ENCODE measurements at places on chromosomes 7 and 10.

GRCh38 chr10:1147810-1148209, 91.6 kb downstream of the WDR37 start:
- no peak for DNase-seq

DNA sequence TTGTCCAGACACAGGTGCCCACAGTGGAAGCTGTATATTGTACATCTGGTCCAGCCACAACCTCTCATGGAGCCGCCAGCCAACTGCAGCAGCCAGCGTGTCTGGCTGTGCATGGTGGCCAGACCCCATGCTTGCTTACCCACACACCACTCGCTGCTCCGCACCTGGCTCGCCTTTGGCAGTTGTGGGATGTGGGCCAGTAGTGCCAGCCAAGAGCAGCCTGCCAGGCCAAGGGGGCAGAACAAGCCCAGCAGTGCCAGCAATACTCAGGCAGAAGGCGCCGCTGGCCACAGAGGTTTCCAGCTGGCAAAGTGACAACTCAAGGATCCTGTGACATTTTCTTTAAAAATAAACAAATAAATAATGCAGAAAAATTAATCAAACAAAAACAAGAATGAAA, 11.7 kb upstream of the TMEM243 start:
- DNase-seq: no peak

- peak; percentile 29 for DNase-seq
Observed at GRCh38 chr10:47261121-47261520, 38.9 kb upstream of the GDF10 start.

GRCh38 chr10:72309290-72310240, 35.8 kb downstream of the DDIT4 start:
- DNase-seq: no peak

DNA sequence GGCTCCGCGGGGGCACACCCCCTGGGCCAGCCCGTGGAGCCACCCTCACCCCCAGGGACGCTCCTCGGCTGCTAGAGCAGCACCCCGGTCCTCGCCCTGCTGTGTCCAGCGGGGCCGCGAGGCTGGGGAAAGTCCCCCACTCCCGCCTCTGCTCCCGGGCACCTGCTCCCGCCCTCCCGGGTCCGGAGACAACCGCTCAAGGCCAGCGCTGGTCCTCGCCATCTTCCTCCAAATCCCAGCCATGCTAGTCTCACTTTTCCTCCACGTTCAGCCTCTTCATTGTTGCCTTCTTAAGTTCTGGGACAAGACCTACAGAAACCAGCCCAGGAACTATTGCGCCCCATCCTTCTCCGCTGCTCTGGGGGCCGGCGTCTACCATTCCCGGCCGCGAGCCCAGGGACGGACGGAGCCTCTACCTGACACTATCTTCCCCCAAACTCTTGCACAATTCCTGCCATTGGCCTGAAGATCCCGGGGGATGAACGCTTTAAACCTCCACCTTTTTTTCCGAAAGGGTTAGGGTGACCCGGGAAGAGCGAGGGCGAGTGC, 4.8 kb upstream of the KCP start:
- no peak for DNase-seq

GRCh38 chr10:70974351-70974901, 86.1 kb upstream of the PCBD1 start:
- DNase-seq: no peak

DNA sequence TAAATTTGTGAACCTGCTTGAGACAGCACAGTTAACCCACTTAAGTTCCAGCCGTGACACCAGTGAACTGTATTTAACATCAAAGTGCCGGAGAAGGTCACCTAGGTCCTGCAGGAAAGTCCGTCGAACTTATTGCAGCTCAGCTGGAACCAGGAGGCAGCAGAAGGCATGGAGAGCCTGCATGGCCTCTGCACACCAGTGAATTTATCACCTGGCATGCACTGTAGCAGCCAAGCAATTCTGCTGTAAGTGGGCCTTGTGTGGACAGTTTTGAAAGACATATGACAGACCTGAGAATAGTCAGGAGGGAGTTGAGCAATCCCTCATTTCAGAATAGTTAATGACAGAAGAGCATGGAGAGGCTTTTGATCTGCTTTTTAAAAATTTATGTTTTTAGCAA, 108.8 kb downstream of the PLXDC2 start:
- DNase-seq: no peak

- DNase-seq: no peak
Observed at GRCh38 chr7:112159351-112159750, 46.8 kb downstream of the DOCK4 start.

DNA sequence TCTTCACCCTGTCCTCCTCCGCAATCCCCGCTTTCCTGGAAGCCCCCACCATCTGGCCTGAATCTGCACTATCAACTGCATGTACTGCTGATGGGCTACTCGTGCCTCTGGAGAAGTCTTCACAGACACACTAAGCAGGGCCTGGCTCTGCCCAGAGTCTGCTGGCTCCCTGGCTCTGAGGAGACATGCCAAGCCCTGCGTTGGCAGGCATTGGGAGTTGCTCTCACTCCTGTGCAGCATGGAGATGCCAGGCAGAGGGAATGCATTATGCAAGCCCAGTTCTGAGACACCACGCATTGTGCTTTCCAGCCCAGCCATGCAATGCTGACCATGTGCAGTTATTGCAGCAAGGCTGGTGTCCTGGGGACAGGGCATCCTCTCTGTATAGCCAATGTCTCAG, 314.6 kb downstream of the CXCL12 start:
- DNase-seq: no peak

GRCh38 chr7:92632791-92633190, 42.6 kb upstream of the FAM133B start:
- DNase-seq: no peak

DNA sequence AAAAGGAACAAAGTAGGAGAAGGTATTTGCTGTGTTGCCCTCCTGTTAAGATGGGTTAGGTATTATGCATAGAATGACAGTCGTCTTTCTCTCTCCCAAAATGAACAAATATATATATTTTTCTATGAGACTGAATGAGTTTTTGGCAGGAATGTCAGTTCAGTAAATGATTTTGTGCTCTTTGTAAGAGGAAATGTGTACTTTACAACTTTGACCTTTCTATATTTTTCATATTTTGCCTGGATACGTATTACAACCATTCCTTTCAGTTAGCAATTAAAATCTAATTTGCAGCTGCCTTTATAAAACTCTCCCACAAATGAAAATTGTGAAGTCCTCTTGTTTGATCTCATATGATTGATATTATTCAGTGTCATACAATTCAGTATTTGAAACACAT, 336.6 kb upstream of the MEOX2 start:
- no peak for DNase-seq

DNA sequence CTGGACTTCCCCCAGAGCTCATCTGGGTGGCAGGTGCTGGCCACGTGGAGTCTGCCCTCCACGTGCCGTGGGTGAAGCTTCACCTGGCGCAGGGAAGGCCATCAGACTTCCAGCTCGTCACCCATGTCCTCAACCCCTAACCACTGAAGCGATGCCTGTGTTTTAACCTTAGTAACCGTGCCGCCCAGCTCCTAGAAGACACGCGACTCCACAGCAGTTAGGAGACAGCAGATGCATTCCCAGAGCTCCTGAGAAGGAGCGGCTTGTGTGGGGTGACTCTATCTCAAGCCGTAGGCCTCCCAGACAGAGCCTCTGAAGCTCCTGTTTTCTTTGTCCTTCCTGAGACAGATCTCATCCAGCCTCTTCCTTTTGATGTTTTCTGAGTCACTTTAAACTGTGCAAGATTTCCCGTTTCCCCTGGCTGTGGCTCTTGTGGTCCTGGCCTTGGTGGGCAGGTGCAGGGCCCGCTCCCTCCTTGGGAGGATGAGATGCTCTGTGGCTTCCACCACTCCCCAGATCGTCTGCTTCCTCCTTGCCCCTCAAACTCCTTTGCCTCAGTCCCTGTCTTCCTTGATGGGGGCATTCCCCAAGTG, 41.4 kb upstream of the AP5Z1 start:
- no peak for DNase-seq

DNA sequence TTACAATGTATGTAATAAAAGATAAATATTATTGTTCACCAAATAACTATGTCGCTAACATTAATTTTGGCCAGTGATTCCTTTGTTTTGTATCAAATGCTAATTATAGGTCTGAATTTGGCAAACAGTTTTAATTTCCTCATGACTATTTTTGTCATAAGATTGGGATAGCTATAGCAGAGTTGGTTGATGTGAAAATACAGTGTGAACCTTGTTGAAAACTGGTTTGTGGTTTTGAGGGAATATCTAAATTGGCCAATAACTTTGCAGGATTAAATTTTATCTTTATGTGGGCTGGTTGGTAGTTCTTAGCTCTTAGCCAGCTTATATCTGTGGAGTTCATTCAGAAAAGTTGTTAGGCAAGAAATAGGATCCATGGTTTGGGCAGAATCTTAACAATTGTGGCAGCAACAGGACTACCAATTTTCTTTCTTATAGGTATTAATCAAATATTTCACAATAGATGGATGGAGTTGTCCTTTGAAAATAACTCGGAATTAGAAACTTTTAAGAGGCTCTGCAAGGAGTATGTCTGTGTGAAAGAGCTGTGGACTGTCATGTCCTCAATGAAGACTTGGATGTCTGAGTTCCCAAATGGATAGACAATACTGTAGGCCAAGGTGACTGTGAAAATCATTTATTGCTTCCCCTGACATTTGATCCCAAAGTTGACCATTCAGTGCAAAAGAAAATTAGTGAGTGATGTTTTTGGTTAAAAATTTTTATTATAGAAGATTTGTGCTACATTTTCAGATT, 73.5 kb downstream of the PRKG1 start:
- no peak for DNase-seq

- DNase-seq: no peak
Observed at GRCh38 chr7:13327669-13328068, 640.2 kb downstream of the ARL4A start.

DNA sequence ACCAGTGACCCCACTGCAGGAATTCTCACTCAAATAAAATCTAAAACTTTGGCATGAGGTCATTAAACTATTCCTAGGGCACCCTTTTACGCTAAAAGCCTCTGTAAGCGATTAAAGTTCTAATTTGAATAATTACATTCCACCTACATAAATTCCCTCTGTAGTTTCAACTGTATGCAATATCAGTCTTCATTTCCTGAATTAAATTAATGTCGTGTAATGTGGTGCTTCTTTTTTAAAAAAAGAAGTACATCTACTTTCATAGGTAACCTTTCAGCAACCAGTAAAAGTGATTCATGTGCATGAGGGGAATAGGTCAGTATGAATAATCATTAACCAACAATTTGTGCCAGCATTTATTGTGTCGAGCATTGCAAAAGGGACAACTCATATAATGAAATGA, 44.7 kb downstream of the IMMP2L start:
- no peak for DNase-seq

- no peak for DNase-seq
Observed at GRCh38 chr10:98642281-98642680, 195.5 kb upstream of the HPS1 start.

DNA sequence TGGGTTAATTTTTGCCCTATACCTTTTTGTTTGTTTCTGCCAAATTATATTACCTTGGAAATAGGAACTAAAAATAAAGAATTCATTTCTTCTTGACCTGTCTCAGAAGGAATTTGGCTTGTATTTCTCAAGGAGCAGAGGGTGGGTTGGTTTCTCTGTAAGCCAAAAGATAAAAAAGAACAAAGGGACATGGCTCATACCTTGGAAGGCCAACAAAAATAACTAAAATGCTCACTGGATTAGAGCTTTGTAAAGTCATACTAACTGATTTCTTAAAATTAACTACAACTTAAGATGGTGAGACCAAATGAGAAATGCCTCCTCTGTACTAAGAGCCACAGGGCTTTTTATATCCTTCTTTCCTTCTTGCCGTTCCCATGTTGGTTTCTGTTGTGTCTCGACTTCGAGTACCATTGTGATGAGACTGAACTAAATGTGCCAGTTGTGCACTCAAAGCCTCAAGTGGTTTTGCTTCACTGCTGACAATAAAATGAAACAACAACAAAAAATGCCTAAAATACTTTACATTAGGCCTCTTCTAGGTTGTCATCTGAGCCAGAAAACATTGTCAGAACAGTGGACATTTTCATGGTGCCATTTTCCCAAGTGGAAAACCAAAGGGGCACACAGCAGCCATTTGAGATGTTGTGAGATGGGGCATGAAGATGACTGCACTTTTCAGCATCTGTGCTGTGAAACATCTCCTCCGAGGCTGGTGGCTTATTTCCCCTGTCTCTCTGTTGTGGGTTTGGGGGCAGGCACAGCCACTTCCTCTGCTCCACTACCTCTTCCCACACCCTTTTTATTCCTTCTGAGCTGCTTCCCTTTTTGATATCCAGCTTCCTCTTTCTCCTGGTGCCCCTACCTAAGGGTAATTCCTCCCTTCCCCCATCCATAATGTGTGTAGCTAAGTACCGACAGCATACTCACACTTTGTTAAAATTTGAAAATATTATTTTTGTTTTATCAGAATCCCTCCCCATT, 51.8 kb upstream of the AGR3 start:
- no peak for DNase-seq

DNA sequence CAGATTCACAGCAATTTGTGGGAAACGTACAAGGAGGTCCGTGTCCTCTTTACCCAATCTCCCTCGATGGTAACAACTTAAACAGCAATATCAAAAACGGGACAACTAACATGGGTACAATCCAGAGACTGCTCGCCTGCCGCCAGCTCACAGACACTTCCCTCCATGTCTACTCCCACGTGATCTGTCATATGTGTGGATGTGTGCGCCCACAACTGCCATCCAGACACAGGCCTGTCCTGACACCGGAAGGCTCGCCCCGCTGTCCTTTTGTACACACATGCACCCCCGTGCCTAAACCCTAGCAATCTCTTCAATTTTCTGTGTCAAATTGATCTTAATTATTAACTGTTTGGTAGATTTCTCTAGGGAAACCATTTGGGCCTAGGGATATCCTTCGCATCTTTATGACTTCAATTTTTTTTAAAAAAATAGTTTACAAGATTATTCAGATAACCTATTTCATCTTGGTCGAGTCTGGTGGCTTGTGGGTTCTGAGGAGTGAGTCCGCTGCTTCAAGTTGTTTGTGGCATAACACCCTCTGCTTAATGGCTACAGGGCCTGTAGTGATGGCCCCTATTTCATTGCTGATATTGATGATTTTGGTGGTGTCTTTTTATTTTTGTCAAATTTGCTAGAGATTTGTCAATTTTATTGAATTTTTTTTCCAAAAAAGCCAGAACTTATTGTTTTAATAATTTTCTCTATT, 260.6 kb downstream of the MAD1L1 start:
- no peak for DNase-seq

DNA sequence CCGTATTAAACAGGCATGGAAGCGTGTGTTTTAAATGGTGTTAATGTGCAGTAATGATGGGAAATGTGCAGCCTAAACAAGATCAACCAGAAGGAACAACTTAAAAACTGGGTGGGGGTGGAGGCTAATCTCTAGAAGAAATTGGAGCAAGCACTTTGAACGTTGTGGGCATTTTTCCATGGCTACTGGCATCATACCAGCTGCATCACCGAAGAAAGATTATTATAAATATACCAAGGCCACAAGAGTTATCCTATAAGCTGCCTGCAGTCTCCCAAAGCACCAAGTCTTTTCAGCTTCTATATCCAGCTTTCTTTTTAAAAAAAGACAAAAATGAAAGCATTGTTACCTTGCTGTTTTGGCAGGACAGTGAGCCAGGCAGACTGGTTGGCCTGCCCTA, 79.9 kb downstream of the FGFR2 start:
- DNase-seq: no peak

- DNase-seq: no peak
Observed at GRCh38 chr10:10092581-10092980, 925.1 kb upstream of the CELF2 start.
